ENCODE measurements at places on chromosomes 5 and 9.
A peak's percentile ranks its signal among the peaks of the same experiment; 100 is the strongest.

DNA sequence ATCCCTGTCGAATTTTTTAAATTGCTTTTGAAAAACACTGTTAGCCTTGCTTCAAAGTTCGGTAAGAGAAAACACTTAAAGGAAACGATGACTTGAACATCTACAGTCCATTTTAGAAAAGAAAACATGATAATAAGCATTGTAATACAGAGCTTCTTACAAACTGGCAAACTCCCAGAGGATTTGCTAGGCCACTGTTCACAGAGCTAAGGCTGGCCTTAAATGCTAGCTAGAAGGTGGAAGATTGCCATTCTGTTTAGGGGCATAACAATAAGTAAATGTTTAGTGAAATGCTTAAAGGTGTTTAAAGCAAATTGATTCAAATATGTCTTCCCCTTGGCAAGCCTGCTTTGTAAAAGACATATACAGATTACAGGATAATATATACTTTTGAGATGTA lies 169.6 kb downstream of the TLE4 start:
- no peak for DNase-seq

DNA sequence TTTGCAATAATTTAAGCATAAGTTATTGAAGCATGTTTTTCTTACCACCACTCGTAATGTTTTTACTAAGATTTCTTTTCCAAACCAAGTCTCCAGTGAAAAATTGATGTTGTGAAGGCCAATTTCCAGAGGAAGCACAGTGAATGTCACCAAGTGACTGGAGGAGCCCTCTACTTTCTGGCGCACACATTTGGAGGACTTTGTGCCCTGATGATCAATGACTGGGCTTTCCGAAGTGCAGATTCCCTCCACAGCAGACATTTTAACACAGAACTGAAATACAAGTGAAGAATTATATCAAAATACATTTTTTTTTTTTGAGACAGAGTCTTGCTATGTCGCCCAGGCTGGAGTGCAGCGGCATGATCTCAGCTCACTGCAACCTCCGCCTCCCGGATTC lies 52.6 kb downstream of the C5 start:
- DNase-seq = no peak

- no peak for DNase-seq
Measured at GRCh38 chr9:115386963-115387770, 269.2 kb upstream of the TNC start.

DNA sequence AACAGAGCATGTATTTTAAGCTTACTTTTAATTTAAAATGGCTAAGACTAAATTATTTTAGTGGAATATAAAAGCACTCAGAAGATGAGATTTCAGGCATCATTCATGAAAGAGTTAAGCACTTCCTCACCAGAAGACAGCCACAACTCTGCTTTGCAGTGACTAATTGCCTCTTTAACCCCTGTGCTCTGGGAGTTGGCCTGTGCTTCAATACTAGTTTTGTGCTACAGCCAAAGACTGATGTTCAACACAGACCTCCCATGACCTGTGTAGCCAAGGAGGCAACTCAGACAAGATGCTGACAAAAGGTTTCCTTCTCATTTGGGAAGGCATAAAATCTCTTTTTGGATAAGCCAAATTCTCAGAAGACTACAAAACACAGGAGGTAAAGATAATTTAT lies 353.5 kb downstream of the FBXL17 start:
- peak; percentile 42 for DNase-seq

- DNase-seq = no peak
Measured at GRCh38 chr5:175717837-175718236, 60.0 kb downstream of the HRH2 start.

GRCh38 chr5:116237917-116238500 lies 153.2 kb downstream of the COMMD10 start:
- DNase-seq = peak; percentile 13

DNA sequence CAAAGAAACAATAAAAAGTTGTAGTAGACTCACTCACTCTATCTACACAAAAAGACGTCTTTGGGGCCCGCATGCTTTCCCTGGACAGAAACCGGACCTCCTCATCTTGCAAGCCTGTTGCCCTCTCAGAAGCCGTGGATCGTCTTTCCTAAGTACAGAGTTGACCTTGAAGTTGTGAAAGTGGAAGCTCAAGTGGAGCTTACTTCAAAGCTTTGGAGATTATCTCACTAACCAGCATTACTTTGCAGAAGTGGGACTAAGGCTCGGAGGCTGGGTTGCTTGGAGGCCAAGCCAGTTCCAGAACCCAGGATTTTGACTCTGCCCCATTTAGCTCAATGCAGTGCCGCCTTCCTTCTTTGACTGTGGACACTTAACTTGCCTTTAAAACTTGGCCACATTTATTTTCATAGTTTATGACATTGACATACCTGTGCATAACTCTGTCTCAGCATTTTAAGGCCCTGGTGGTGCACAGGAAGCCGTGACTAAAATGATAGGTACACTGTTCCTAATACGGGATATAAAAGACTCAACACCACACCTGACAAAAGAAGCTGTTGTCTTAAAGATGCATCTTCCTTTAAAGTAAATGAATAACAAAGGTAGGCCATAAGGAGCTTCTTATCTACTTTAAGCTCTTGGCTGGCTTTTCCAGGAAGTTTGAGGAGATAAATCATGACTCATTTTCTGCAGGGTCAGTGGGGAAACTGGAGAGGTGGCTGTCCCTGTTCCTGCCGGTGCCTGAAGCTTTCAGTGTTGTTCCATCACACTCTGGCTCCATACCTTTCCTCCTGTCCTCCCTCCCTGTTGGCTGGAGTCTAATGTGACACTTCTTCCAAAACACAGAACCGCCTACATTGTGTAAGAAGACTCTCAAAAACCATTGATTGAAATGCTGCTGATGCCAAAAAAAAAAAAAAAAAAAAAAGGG lies 10.7 kb downstream of the SLC25A25 start:
- no peak for DNase-seq

DNA sequence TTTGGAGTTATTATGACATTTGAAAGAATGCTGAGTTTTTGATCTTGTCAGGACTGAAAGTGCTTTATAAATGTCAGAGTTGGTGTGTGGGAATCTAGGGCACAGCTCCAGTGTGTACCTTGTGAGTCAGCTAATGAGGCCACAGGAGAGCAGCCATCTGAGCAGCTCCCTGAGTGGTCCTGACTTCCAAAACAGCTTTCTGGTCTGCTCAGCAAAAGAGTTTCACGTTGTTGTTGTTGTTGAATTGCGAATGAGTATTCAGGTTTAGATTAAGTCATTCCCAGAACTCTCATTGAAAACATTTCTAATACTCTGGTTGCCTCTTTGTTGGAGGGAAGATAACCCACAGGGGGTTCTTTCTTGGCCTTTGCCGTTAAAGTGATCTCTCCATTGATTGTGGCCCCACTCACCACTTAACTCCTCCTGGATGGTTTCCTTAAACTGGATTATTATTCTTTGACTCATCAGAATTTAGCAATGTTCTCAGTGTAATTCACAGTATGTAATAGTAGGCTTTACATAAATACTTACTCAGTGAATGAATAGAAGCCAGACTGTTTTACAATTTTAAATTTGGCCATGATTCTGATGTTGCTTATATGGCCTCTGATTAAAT lies 125.1 kb upstream of the SGCD start:
- no peak for DNase-seq
